AG20443 (cell line): ENCODE measurements at places on chromosomes 3 and 15.
A peak's percentile ranks its signal among the peaks of the same experiment; 100 is the strongest.

- no peak for DNase-seq
These were observed 62.3 kb downstream of the PPARG start for GRCh38 chr3:12351145-12351544.

DNA sequence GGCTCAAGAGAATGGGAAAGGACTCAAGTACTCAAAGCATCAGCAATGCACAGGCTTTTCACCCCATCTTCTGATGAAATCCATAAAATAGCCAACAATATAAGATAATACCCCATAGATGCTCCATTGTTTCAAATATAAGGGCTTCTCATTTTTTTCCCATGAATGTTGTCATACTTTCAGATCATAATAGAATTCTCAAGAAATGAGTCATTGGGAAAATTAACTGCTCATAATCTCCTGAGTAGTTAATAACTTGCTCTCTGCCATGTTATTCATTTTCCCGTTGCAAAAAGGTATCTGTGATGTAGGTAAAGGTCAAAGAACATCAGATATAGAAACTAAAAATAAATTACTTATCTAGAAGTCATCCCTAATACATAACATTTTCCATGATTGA lies 121.9 kb downstream of the NSUN3 start:
- no peak for DNase-seq

- no peak for DNase-seq
These were observed 82.6 kb downstream of the TRANK1 start for GRCh38 chr3:36862076-36862755.

- DNase-seq, result no peak
These were observed 227.6 kb upstream of the MME start for GRCh38 chr3:154852515-154852914.

- no peak for DNase-seq
These were observed 64.8 kb downstream of the SCN11A start for GRCh38 chr3:38986901-38987300.

- DNase-seq, result no peak
These were observed 107.8 kb upstream of the TGFBR2 start for GRCh38 chr3:30498587-30498967.

DNA sequence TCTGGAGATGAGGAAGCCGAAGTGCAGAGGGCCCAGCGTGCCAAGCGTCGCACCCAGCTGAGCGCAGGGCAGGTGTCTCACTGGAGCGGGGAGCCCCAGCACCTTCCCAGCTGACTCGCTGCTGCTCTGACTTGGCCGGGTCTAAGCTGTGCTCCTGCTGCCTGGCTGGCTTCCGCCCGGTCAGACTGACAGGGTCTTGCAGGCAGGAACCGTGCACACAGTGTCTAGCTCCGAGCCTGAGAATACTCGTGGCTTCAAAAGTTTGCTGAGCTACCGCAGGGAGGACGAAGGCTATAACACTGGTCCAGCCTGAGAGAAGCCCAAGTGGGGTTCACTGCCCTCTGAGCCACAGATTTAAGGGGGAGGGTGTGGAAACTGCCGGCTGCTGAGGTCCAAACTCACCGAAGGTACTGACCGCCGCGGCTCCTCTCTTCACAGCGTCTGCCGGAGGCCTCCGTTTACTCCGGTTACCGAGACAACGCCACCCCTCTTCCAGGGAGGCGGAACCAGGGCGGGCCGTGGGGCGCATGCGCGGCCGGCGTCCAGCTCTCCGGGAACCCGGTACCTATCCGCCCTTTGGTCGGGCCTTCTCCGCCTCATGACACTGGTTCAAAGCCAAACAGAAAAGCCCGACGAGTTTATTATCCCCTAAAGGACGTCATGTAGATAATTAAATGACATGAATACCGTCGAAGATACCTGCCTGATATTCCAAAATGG lies at the start of gene CFAP44:
CFAP44 (minus strand) TSS at position 443 of the 720 bp plus-strand sequence. CDS start 7,829 bp downstream, outside the sequence.
- peak; percentile 18 for DNase-seq

GRCh38 chr3:72391659-72392058 lies 456.6 kb downstream of the SHQ1 start:
- DNase-seq, result no peak

DNA sequence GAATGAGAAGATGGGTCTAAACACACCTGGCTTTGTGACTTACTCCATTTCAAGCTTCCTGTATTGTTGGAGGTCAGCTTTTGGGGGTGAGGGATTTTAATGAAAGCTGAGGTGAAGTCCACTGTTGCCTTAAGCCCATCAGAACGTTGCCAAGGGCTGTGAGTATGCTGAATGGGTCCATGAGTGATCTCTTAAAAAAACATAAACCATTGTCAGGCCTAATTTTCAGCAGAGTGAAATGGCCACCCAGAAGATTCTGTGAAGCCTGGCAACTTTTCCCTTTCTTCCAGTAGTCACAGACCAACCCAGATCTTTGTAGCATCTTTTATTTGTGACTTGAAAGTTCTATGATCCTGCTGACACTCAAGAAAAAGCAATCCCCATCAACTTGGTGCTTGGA lies 87.0 kb downstream of the SMAD3 start:
- DNase-seq, result no peak

DNA sequence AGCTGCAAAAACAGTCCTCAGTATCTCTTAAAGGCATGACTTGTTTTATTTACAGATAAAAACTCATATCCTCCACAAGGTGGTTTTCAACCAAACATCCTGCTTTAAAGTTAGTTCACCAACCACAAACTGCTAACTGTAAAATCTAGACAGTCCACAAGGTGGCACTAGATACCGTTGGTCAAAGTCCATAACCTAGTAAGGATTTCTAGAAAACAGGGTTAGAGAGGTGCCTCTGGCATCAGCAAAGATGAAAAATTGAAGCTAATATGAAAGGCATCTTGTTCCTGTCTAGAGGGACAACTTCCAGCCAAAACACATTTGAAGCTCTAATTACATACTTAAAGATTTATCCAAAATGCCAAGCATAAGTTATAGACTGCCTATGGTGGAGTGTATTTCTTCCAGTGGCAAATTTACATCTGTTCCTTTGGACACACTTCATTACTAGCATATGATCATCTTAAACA lies 56.0 kb downstream of the ZMAT3 start:
- peak; percentile 65 for DNase-seq

GRCh38 chr3:178329936-178330335 lies 206.3 kb upstream of the KCNMB2 start:
- DNase-seq, result no peak

DNA sequence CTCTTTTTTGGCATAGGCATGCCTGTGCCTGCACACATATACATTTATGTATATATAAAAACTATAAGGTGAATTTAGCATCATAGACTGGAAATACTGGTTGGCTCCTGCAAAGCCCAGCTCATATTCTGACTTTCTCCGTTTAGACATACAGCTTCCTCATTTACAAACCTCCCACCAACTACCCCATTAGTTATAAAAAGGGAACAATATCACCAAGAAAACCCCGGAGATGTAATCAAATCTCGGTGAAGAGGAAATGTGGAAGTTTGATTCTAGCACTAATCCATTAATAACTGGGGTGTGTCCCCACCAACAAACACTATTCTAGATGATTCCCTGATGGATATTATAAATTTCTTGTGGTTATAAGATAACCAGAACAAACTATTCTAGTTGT lies 517.7 kb upstream of the TBL1XR1 start:
- no peak for DNase-seq

DNA sequence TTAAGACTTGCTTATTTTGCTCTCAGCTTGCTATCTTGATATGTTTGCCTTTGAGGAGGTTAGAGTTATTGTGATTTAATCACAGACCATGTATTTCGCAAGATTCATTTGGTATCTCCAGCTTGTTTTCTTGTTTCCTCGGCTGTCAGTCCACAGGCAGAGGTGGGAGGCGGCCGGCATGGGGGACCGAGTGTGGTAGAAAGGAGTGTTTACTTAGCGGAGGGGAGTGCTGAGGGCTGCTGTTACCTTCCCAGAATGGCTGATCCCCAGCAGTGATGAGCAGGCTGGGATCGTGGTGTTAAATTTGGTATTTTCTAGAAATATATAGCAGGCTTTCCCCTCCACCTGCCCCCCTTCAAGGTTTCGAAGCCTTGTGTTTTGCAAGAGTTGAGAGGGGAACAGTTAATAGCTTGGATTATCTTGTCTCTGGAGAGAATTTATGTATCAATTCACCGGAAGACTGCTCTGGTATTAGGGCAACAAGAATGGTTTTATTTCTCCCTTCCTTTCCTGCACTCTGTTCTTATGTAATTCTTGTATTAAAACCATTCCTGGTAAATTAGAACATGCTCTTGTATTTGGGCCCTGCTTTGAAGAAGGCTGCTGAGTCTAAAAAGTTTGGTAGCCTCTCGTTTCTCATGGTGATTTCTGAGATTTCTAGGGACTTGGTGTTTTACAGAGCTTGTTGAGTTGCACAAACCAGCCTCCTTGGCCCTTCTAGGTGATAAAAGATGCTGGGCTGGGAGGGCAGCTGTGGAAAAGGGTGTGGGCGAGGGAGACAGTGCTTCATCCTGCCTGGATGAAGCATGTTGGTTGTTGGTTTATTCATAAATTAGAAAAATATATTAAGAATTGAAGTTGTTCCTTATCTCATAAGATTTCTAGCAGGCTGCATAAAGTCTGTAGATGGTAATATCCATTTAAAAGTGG lies 151.4 kb downstream of the IGF1R start:
- no peak for DNase-seq

- peak; percentile 88 for DNase-seq
These were observed 27.6 kb upstream of the ANKDD1A start for GRCh38 chr15:64883997-64884511.

- peak; percentile 46 for DNase-seq
These were observed 407.1 kb downstream of the VPS13C start for GRCh38 chr15:61653110-61653509.

GRCh38 chr15:58962662-58963565 lies 24.5 kb upstream of the RNF111 start:
- no peak for DNase-seq

DNA sequence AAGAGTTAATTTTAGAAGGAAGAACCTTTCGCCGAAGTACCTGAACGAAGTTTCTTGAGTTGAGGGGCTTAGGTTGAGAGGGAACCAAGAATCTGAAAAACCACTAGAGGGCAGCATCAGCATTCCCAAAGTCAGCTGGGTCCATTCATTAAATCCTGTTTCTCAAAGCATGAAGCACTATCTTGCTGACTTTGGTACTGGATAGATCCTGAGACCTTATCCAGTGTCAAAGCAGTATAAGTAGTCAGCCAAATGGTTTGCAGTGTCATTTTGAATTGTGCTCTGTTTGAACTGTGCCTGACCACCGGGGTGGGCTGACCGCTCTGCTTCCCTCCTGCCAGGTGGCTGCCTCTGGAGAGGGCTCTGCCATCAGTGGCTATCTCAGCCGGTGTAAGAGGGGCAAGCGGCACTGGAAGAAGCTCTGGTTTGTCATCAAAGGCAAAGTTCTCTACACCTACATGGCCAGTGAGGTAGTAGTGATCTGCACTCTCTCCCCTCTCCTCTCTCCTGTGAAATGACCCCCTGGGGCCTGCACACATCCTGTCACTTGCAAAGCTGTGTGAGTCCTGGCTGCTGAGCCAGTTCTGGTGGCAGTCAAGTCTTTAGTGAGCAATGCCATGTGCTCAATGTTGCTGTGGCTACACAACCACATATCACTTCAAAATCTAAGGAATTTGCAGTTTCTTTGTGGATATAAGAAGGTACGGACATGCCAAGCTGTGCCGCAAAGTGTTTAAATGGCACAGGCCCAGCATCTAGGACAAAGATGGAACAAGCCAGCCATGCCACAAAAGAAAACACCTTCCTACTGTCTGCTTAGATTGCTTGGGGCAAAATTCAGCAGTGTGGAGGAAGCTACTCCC lies 21.4 kb upstream of the NR2C2 start:
- peak; percentile 75 for DNase-seq

DNA sequence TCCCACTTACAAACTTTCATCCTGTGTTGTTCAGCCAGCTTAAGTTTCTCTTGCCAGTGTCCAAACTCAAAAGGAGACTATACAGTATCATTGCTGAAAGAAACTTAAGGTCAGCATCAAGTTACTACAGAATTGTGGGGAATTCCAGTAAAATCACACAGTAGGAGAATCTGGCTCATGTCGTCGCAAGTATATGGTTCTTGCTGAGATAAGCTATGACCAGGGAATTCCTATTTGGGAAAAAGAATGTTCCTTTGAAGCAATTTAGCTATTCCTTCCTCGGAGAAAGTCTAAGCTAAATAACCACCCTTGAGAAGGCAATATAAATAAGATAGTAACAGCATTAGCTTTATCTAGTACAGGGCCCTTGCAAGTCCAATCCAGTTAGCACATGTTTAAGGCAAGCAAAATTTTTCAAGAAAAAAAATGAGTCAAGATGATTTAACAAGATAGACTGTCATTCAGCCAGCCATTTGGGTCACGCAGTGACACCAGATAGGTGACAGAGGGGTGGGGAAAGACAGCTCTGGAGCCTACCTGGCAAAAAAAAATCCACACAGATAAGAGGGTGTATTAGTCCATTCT lies 78.2 kb upstream of the THBS1 start:
- no peak for DNase-seq

GRCh38 chr3:112253301-112253971 lies 40.6 kb downstream of the SLC9C1 start:
- no peak for DNase-seq

DNA sequence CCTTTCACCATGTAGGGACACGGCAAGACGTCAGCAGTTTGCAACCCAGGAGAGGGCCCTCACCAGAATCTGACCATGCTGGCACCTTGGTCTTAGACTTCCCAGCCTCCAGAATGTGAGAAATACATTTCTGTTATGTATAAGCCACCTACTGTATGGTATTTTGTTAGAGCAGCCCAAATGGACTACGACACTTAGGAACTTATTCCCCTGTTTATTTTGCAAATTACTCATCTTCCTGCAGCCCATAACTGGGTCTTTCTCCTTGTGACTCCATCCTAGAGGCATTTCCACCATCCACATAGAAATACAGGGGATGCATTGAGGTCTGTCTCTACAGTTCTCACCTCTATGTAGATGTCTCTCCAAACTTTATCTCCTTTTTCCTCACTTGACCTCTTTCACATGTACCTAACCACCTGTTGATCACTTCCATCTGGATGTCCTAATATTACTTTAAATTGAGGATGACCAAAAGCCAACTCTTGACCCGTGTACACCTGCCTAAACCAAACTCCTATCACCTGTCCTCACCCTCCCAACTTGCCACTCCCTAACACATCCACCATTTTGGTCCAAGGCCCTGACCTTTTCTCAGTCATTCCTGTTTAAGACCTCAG lies 406.0 kb upstream of the WNT5A start:
- DNase-seq, result no peak

DNA sequence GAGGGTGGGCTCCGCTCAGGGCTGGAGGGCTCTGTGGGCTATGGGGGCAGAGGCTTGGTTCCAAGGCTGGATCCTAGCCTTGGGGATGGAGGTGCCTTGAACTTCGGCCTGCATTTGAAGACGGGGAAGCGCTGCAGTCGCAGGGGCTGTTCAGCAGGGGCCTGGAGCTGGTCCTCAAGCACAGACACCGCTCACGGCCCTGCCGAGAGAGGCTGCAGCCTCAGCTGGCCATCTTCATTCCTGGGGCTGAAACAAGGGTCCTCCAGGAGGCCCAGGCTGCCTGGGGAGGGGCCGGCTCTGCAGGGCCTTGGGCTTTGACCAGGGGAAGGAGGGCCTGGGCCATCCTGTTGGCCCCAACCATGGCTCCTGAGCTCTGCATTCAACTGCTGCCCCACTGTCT lies 25.6 kb upstream of the PLXND1 start:
- no peak for DNase-seq
